ENCODE measurements at places on chromosomes 6 and 20.

- H3K36me3 ChIP-seq, result no peaks in the 10 kb centered on the region
- H3K27me3 ChIP-seq, result no peaks in the 10 kb centered on the region
Measured at GRCh38 chr6:28258877-28259777, at the start of gene NKAPL. TSS of gene NKAPL (plus strand) at chr6:28259297. CDS start at chr6:28259372, 75 bp downstream.

GRCh38 chr6:6811128-6812009 lies 222.8 kb downstream of the LY86 start:
- H3K36me3 ChIP-seq, result no peaks in the 10 kb centered on the region
- no peak overlapping the region for H3K4me3 ChIP-seq
- no peak for DNase-seq
- H3K4me1 ChIP-seq, result peaks cover 12% of the 10 kb centered on the region

GRCh38 chr20:17835240-17835933 lies 133.2 kb downstream of the SNX5 start:
- no peak for DNase-seq
- no peaks in the 10 kb centered on the region for H3K36me3 ChIP-seq
- peaks cover 5% of the 10 kb centered on the region for H3K27me3 ChIP-seq

GRCh38 chr6:26243752-26244151 lies 121.2 kb upstream of the BTN3A2 start:
- H3K27me3 ChIP-seq, result peaks cover 4% of the 10 kb centered on the region
- no peak overlapping the region for H3K4me3 ChIP-seq
- H3K36me3 ChIP-seq, result no peaks in the 10 kb centered on the region

- no peaks in the 10 kb centered on the region for H3K4me1 ChIP-seq
- H3K4me3 ChIP-seq, result no peak overlapping the region
- H3K27me3 ChIP-seq, result no peaks in the 10 kb centered on the region
- no peak for DNase-seq
- H3K36me3 ChIP-seq, result no peaks in the 10 kb centered on the region
- no peak overlapping the region for H3K27ac ChIP-seq
Measured at GRCh38 chr6:146560607-146561006, 17.0 kb downstream of the RAB32 start.

GRCh38 chr6:7939864-7940228 lies 29.3 kb upstream of the TXNDC5 start:
- no peaks in the 10 kb centered on the region for H3K4me1 ChIP-seq
- no peak overlapping the region for H3K4me3 ChIP-seq
- H3K36me3 ChIP-seq, result no peaks in the 10 kb centered on the region
- H3K27me3 ChIP-seq, result no peaks in the 10 kb centered on the region
- no peak for DNase-seq
- H3K27ac ChIP-seq, result no peak overlapping the region

DNA sequence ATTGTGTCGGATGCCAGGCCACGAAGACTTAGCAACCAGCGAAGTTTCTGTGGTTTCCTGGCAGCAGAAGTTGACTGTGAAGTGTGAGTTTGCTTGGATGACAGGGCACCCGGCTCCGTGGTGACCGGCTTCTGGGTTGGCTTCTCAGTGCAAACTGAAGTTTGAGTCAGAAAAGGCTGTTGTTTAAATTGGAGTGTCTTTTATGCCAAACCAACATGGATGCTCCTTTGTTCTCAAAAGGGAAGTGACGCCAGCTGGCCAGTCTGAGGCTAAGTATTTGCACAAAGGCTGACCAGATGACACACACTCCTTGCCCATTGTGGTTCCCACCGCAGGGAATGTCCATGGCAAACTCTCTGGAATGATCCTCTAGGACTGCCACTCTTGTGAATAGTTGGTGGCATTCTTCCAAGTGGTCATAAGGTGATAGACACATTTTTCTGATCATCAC lies 164.8 kb upstream of the QKI start:
- H3K36me3 ChIP-seq, result no peaks in the 10 kb centered on the region
- peaks cover 15% of the 10 kb centered on the region for H3K4me1 ChIP-seq
- H3K27ac ChIP-seq, result no peak overlapping the region
- no peaks in the 10 kb centered on the region for H3K27me3 ChIP-seq
- no peak for DNase-seq

- H3K27me3 ChIP-seq, result peaks cover 7% of the 10 kb centered on the region
- no peak overlapping the region for H3K27ac ChIP-seq
- H3K36me3 ChIP-seq, result peaks cover under 1% of the 10 kb centered on the region
- no peak overlapping the region for H3K4me3 ChIP-seq
Measured at GRCh38 chr20:25483431-25484132, 76.1 kb downstream of the GINS1 start.

DNA sequence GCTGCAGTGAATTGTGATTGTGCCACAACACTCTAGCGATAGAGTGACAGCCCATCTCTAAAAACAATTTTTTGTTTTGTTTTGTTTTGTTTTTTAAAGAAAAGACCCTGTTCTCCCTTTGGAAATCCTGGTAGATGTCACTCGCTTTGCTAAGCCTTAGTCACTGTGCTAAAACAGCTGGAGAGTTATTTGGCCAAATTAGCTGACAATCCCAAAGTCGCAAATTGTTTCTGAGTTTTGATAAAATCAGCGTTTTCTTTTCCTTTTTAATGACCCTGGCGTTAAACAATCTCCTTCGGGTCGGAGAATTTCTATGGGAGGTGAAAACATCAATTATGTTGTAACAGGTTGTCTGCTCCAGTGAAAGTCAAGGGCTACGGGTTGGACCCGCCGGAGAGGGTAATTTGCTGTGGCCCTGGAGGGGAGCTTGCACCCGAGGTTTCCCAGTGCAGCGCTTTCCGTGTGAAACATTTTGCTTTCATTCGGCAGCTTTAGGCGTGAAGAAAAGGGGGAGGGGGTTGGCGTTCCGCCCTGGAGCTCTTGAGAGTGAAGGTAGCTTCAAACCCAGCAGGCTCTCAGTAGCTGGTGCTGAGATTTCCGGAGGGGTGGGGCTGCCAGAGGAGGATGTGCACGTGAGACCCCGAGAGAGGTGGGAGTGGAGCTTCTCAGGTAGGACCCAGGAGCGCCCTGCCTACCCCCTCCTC lies 296.6 kb downstream of the PHACTR1 start:
- DNase-seq, result peak; percentile 42
